ENCODE measurements at places on chromosomes 13 and 19.

DNA sequence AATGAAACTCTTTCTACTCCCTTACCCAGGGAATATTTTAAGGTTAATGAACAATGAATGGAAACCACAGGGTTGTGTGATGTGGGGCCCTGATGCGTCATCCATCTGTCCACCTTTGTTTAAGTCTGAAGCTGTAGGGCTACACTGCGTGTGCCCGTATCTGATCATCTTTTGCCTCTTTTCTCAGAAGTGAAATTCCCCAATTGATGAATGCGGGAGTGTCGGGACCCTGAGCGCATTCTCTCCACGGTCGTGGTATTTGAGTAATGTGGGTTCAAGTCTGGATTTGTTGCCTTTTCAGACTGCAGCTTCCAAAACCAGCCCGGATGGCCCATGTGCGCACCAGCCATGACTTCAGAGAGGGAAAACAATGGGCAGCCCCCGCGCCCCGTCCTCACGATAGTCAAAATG lies 112.3 kb downstream of the COL4A2 start:
- DNase-seq = no peak

DNA sequence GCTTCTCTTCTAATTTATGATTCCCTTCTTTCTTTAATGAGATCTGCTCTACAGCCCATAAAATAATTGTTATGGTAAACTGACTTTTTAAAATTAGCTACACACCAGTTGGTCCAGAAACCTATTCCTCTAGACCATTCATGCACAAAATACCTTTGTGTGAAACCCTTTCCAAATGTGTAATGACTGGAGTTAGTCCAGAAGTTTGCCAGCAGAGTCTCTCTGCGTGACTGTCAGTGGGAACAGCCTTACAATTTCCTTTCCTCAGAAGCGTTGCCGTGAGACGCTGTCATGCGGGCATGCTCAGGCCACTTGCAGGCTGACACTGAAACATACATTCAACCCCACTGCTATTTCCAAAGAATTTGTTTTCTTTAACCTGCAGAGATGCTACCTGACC lies 965.2 kb downstream of the PCDH9 start:
- DNase-seq = no peak

DNA sequence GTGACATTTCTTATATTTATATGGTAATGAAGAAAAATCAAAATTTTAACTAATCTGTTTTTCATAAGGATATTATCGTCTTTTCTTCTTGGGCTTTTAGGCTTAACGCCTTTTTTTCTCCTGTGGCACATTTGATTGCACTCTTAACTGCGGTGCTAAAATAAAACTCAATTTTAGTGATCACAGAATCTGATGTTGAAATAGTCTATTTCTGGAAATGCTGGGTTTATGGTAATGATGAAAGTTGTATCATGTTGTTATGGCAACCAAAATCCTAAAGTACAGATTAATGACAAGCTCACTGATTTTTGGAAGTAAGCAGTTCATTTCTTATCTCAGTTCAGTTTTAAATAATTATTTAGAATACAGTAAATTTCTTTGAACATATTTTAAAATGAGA lies 85.3 kb downstream of the COG6 start:
- DNase-seq = no peak

- DNase-seq = no peak
Observed at GRCh38 chr19:31268751-31269383, 80.4 kb downstream of the TSHZ3 start.

GRCh38 chr13:43573361-43573740 lies 213.4 kb downstream of the ENOX1 start:
- no peak for DNase-seq

- no peak for DNase-seq
Observed at GRCh38 chr19:51030631-51031030, 4.2 kb downstream of the KLK12 start.

DNA sequence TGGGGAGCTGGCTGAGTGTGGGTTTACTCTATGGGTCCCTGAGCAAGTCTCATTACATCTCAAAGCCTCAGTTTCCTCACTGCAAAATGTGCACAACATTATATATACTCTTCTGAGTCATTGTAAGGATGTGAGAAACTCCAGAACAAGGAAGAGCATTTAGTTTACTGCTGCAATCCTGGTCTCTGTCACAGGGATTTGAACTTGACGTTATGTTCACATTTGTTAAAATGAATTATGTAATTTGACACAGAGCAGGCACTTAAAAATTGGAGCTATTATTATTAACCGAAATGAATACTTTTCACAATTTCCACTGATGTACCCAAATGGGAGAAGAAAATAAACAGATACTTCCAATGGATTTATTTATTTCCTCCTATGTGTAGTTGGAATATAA lies 101.0 kb downstream of the STARD13 start:
- no peak for DNase-seq

- no peak for DNase-seq
Observed at GRCh38 chr13:99356262-99357091, 49.3 kb upstream of the GPR183 start.

DNA sequence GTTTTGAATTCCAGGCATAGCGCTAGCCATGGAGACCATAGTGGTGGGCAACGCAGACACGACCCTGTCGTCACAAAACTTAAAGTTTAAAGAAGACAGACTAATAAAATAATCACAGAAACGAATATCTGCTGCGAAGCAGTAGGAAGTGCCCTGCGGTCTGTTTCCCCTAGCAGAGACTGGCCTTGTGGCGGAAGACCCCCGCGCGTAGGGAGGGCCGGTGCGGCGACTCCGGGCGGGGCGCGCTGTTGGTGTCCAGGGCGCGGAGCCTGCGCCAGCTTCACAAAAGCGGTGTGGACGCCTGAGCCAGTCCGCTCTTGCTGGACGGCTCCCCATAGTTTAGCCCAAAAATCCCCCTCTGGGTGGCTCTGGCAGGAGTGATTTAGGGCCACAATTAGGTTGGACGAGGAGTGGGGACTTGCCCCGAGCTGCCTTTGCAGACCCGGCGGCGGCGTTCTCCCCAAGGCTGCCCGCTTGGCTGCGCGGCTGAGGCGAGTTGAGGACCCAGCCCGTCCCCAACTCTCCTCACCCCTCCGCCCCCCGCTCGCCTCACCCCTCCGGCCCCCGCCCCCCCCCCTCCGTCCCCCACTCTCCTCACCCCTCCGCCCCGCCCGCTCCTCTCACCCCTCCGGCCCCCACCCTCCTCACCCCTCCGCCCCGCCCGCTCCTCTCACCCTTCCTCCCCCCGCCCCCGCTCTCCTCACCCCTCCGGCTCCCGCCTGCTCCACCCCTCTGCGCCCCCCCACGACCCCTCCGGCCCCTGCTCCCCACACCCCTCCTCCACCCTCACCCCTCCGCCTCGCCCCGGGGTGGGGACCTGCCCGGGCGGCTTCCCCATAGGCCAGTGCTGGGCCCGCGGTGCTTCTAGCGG lies 14.2 kb upstream of the LATS2 start:
- DNase-seq = no peak

- DNase-seq = no peak
Observed at GRCh38 chr19:18807861-18808331, 16.8 kb upstream of the COMP start.

- no peak for DNase-seq
Observed at GRCh38 chr13:63541336-63541735, 2125.7 kb upstream of the PCDH20 start.

- DNase-seq = no peak
Observed at GRCh38 chr13:82248762-82249161, 1633.5 kb downstream of the SLITRK1 start.

DNA sequence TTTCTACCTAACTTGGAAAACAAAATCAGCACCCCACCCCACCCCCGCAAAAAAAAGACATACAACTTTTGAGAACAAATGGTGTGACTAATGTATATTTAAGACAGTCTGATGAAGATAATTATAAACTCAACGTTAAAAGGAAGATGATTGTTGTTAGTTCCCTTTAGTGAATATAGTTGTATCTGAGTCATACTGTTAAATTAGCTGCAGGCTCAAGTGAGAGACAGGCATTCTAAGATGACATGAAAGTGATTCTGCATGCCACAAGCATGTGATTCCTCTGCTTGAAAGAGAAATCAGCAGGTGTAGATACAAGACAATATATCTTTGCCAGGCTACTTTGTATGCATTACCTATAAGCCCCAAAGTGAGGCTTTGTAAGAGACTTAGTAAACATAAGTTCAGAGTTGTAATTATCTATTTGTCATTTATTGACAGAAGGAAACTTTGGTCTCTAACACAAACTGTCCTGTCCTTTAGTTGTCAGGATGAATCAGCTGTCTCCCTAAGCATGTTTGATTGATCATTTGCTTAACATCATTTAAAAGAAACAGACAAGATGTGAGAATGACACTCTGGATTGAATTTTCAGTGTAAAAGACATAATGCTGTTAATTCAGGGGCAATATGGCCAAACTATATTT lies 319.4 kb upstream of the HTR2A start:
- no peak for DNase-seq

- peak; percentile 90 for DNase-seq
Observed at GRCh38 chr19:46860125-46860845, 512 bp upstream of the ARHGAP35 start.

DNA sequence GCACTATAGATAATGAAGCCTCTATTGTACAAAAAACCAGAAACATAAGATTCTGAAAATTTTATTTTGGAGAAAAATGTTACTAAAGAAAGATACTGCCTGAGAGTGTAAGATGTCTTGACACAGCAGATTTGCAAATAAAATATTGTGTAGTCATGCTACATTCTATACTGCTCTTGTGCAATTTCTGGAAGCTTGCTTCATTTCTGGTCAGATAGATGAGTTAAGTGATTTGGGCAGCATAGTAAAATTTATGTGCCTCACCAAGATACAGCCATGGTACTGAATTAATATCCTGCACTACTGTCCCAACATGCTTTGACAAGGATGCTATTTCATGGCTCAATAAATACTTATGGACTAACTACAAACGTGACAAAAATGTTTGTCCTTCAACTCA lies 55.1 kb upstream of the STARD13 start:
- DNase-seq = no peak

DNA sequence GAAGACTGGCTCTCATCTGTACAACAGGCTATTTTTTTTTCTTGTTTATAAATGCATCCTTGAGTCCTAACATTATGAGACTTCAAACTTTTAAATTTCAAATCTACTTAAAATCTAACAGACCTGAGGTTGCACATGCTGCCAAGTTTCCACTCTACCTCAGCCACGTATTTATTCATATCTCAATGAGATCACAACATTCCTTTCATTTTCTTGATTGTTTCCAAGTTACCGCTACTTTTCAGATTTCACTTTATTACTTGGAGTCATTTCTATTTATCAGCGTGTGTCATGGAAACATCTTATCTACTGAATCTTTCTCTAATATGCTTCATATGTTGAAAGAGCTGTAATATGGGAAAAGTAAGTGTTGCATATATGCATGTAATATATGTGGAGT lies 1257.5 kb upstream of the ATXN8OS start:
- DNase-seq = no peak

- no peak for DNase-seq
Observed at GRCh38 chr13:109941221-109941620, 154.8 kb upstream of the IRS2 start.

GRCh38 chr19:31214086-31214485 lies 135.2 kb downstream of the TSHZ3 start:
- peak; percentile 75 for DNase-seq

- no peak for DNase-seq
Observed at GRCh38 chr19:14089662-14090508, 666 bp downstream of the SAMD1 start.

DNA sequence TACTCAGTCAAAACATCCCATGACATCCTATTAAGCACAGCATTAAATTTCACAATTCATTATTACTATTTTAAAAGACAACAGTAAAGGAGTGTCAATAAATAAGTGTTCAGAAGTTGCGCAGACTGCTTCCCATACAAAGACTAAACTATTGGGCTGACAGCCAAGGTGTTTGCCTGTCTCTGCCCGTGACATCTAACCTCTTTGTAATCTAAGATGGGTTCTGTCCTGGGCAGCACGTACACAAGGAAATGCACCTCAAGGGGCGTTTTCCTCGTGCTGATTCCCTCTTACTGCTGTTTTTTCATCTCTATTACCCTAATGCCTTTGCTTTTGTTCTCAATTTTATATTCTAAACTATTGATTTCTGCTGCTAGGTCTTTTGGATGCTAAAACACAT lies 216.3 kb downstream of the NHLRC3 start:
- no peak for DNase-seq

DNA sequence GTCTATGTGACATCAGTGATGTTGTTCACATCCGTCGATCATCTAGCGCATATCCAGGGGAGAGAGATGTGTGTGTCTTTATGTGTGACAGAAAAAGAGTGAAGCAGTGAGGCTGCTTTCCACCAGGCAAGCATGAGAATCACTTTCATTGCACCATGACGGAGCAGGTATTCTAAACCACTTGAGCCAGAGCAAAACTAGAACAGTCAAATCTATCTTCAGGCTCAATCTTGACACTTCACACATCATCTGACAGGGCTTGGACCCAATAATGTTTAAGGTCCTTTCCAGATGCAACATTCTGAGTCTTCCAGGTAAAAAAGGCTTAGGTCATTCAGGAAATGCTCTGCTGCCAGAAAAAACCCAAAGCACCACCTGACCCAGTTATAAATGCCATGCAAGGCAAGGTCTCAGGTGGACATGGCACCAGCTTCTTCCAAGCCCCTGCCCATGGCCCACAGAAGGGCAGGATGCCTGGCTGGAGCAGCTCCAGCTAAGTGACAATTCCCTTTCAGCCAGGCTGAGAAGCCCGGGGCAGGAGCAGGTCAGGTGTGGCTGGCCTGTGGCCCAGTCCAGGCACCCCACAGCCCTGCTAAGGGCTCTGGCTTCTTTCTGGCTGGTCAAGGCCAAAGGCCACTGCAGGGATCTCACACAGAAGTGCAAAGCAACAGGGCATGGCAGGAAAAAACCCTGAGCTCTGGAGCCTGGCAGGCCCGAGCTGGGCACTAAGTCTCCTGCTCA lies 5.0 kb downstream of the ELAVL1 start:
- DNase-seq = no peak

DNA sequence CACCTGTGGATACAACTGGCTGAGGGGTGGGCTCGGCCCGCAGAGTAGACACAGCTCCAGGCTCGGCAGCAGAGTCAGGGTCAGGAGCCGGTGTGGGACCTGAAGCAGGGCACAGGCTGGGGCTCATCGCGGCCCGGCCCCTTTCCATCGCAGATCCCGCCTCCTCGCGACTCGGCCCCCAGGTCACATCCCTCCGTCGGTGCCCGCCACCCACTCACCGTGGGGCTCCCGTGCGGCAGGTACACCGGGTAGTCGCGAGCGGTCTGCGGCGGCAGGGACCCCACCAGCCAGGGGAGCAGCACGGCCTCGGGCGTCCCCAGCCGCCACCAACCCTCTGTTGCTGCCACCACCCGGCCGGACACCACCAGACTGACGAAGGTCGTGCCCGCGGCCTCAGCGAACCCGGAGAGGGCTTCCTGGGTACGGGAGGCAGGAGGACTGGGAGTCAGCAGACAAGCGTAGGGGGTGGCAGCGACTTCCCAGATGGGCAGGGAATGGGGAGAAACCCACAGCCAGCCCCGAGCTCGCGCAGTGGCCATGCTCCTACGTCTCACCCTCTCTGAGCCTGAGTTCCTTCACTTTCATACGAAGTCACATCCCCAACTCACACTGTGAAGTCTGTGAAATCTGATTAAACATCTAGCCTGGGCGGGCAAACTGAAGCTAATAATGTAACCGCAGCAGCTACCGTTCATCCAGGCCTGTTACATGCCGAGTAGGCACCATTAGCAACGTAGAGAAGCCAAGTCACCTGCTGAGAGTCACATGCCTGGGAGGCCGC lies 3.7 kb downstream of the FUZ start:
- DNase-seq = peak; percentile 19

- no peak for DNase-seq
Observed at GRCh38 chr19:49911381-49912145, 14.9 kb upstream of the IL4I1 start.

GRCh38 chr13:49681842-49682435 lies 9.3 kb downstream of the EBPL start:
- DNase-seq = no peak

GRCh38 chr13:24713022-24713421 lies 32.8 kb downstream of the ATP12A start:
- DNase-seq = no peak

Measured in activated CD4-positive, alpha-beta T cell treated with anti-CD3 and anti-CD28 coated beads for 24 hours (primary cell).